ENCODE measurements at places on chromosomes 7 and 10. TPM values are rescaled to one million over a fixed set of nuclear protein-coding genes. Genes with fewer than 3 reads are reported as not detected.

Gene NEUROG3
- polyA plus RNA-seq, result not detected

Gene HOXA5
- polyA plus RNA-seq, result 87.5 TPM

Gene INMT
- polyA plus RNA-seq, result 1.3 TPM

Gene MGMT
- polyA plus RNA-seq, result 17.6 TPM

Gene GIMAP5
- 6.5 TPM for polyA plus RNA-seq

Gene TCAF2
- polyA plus RNA-seq, result 2.9 TPM

Gene EPC1
- polyA plus RNA-seq, result 71.4 TPM

Gene FAM237B
- polyA plus RNA-seq, result 0.64 TPM

Gene CLDN4
- 94.5 TPM for polyA plus RNA-seq

Gene SERPINE1
- 0.72 TPM for polyA plus RNA-seq

Gene GPR37
- 1.7 TPM for polyA plus RNA-seq

Gene ABCB4
- 2.1 TPM for polyA plus RNA-seq

Gene PDGFA
- 57.8 TPM for polyA plus RNA-seq

Gene OPN1SW
- polyA plus RNA-seq, result 1.3 TPM

Gene MMD2
- polyA plus RNA-seq, result 0.06 TPM

Gene ABCB1
- 17.0 TPM for polyA plus RNA-seq

Gene NKX1-2
- polyA plus RNA-seq, result 0.03 TPM

Gene TRPV6
- 8.4 TPM for polyA plus RNA-seq

Gene CLCN1
- 0.13 TPM for polyA plus RNA-seq

Gene STEAP1
- polyA plus RNA-seq, result 11.3 TPM

Gene SPDYE2B
- 3.2 TPM for polyA plus RNA-seq

Gene BEND7
- polyA plus RNA-seq, result 29.0 TPM

Gene MLXIPL
- 7.3 TPM for polyA plus RNA-seq

Gene SEMA3A
- polyA plus RNA-seq, result 16.0 TPM

Gene TRIM50
- 0.41 TPM for polyA plus RNA-seq

Gene SPDYE3
- 6.9 TPM for polyA plus RNA-seq

Gene TMEM72
- polyA plus RNA-seq, result 63.6 TPM

Gene WEE2
- polyA plus RNA-seq, result 0.10 TPM

Gene GRID2IP
- 1.1 TPM for polyA plus RNA-seq

Gene DGKB
- 2.7 TPM for polyA plus RNA-seq

Gene ZNF804B
- polyA plus RNA-seq, result 0.23 TPM

Gene AOAH
- polyA plus RNA-seq, result 3.4 TPM

Gene TES
- 85.5 TPM for polyA plus RNA-seq

Gene TRIM73
- polyA plus RNA-seq, result 13.1 TPM

Gene IFIT5
- 20.3 TPM for polyA plus RNA-seq

Gene GOT1
- polyA plus RNA-seq, result 87.4 TPM

Gene CFAP43
- 11.9 TPM for polyA plus RNA-seq

Gene MNX1
- 0.14 TPM for polyA plus RNA-seq

Gene NUTM2B
- 2.9 TPM for polyA plus RNA-seq
